Cortex of kidney (tissue), 1 donor: ENCODE measurements at places on chromosomes 13 and 19.

- no peak for DNase-seq
Observed at GRCh38 chr19:28296506-28296905, 916.4 kb downstream of the UQCRFS1 start.

- DNase-seq, result no peak
Observed at GRCh38 chr19:35462476-35462953, 14.5 kb downstream of the FFAR2 start.

DNA sequence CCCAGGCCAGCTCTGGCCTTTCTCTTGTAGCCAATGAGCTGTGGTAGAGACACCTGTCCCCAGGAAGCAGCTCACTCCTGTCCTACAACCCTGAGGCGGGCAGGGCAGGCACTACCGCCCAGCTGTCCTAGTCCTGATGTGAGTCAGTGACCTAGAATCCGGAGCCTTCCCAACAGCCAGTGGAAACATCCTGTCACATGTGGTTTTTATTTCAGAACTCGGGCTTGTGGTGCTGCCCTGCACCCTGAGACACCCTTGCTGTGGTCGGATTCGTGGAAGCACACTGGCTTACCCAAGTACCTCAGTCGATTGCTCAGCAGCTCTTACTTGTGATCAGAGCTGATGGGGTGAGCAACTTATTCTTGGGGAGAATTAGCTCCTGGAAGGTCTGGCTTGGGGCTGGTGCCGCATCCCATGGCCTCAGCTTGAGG is 83.6 kb upstream of the ARHGEF7 start:
- DNase-seq, result no peak

- no peak for DNase-seq
Observed at GRCh38 chr19:39157275-39157996, 31.9 kb downstream of the PAK4 start.

DNA sequence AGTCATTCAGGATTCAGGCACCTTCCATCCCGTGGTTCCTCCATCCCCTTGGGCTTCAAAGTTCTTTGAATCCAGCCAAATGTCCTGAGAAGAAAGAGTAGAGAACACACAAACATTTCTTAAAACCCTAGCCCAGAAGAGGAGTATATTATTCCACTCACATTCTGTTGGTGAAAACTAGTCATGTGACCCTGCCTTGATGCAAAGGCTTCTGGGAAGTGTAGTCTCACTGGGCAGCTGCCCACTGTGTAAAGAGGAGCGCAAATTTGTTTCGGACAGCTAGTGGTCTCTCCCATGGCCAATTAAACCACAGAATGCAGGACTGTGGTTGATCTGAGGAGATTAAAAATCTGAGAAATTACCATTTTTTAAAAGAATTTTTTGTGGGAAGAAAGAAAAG is 304.4 kb downstream of the SUCLA2 start:
- DNase-seq, result no peak

- no peak for DNase-seq
Observed at GRCh38 chr13:104024416-104025170, 958.4 kb upstream of the SLC10A2 start.

DNA sequence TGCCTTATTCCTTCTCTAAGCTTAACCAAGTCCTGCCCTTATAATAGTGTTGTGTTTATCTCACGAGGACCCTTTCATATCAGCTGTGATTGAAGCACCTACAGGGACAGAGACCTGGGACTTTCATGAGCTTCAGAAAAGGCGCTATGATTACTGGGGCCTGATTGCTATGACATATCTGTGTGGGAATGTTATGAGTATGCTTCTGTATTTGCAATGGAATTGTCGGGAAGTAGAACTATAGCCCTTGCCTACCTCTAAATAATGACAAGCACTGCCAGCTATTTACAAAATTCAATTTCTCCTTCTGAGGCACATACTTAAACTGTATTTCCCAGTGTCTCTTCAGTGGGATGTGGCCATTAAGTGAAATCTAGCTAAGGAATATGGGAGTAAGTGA is 191.5 kb downstream of the LHFPL6 start:
- no peak for DNase-seq

- no peak for DNase-seq
Observed at GRCh38 chr13:102572323-102572722, 24.5 kb upstream of the TPP2 start.

GRCh38 chr13:20090349-20090748 is 70.5 kb downstream of the GJA3 start:
- no peak for DNase-seq

GRCh38 chr13:111472083-111472482 is 151.6 kb downstream of the TEX29 start:
- no peak for DNase-seq

DNA sequence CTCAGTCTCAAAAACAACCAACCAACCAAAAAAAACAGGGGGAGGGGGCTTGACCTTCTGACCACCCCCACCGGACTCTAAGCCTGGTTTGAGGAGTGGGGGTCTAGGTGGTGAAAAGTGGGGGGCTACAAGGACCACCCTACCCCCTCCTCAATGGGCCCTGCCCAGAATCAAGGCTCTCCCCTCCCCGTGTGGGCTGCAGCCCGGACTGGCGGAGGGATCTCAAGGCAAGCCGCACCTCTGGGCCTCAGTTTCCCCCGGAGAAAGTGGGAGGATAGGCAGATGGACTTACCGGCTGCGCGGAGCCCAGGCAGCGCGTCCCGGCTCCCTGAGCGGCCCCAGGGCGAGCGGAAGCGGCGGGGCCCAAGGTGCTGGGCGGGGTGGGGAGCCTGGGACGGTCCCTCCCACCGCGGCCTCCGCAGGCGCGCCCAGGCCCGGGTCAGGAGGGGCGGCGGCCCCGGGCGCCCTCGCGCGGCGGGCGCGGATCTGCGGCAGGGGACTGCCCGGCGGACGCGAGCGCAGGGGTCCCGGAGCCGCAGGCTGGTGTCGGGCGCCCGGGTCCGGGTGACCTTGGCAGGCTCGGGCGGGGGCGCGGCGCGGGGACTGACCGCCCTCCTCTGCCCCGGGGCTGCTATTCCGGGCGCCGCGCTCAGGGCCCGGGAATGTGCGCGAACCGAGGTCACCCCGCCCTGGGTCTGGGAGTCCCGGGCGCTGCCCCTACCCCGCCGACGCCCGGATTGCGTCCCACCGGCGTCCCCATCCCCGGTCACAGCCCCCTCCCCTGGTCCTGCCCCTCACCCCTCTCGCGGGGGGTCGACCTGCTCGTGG is at the start of gene ADAMTSL5:
TSS of gene ADAMTSL5 (minus strand) at position 349 of the 828 bp plus-strand sequence. CDS start 2,076 bp downstream, outside the sequence.
- DNase-seq, result no peak
